ENCODE measurements at places on chromosomes 1 and 21.

DNA sequence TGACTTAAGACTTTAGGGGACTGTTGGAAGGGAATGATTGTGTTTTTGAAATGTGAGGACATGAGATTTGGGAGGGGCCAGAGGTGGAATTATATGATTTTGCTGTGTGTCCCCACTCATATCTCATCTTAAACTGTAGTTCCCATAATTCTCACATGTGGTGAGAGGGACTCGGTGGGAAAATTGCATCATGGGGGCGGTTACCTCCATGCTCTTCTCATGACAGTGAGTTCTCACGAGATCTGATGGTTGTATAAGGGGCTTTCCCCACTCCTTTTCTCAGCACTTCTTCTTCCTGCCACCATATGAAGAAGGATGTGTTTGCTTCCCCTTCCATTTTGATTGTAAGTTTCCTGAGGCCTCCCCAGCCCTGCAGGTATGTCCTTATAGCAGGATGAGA lies 35.0 kb upstream of the SCAF4 start:
- no peak for DNase-seq

DNA sequence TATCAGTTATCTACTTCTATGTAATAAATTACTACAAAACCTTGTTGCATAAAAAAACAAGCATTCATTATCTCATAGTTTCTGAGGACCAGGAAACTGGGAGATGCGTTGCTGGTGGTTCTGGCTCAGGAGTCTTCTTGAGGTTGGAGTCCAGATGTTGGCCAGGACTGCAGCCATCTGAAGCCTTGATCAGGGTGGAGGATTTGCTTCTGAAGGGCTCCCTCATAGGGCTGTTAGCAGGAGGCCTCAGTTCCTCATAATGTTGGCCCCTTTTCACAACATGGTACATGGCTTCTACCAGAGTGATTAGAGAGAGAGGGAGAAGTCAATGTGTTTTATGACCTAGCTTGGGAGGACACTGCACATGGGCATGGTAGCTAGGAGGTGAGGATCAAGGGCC lies 137.4 kb downstream of the CNIH3 start:
- DNase-seq: no peak

GRCh38 chr1:114178936-114179335 lies 25.3 kb upstream of the SYT6 start:
- DNase-seq: no peak

DNA sequence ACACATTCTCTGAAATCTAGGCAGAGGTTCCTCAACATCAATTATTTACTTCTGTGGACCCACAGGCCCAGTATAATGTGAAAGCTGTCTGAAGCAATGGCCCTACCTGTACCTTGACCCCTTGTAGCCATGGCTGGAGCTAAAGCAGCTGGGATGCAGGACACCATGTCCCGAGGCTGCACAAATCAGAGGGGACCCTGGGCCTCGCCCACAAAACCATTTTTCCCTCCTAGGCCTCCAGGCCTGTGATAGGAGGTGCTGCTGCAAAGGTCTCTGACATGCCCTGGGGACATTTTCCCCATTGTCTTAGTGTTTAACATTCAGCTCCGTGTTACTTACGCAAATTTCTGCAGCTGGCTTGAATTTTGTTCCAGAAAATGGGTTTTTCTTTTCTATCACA lies 110.5 kb downstream of the BRINP3 start:
- DNase-seq: no peak

- DNase-seq: no peak
These were observed 208.1 kb downstream of the PRDM2 start for GRCh38 chr1:13908128-13908527.

- DNase-seq: no peak
These were observed 127.6 kb downstream of the CYYR1 start for GRCh38 chr21:26445440-26445839.

DNA sequence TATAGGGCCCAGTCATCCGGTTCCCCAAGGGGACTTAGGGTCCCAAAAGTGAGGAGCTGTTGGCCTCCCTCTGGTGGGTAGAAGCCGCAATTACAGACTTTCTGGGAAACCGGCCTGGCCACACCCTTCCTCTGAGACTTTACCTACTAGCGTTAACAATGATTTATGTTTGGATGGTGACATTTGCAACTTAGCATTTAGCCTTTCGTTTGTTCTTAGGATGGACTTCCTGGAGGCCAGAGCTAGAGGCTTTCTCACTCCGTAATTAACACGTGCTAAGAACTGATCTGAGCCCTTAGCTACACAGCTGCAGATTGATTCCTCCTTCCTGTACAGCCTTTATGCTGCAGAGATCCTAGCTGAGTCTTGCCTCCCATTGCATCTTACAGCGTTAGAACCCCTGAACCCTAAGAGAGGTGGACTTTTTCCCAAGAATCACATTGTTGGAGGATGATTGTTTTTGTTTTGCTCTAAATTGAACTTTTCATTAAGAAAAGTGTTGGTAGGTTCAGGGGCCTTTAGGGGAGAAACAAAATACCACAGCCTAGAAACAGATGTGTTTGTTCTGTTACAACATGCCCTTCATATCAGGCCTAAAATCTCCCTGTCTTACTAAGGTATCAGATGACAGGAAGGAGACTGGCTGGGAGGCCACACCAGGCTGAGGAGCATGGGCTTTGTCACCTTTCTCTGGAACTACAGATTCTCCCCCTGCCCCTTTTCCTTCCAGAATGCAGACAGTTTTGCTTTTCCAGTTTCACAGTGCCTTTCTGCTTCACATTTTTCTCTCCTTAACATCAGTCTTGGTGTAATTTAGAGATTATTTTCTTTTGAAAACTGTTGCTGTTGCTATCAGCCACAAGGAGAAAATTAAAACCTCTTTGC lies 1.9 kb downstream of the S100A11 start:
- DNase-seq: peak; percentile 12

GRCh38 chr1:78297836-78298235 lies 192.9 kb upstream of the PTGFR start:
- DNase-seq: no peak

- no peak for DNase-seq
These were observed 5.9 kb downstream of the TP73 start for GRCh38 chr1:3658231-3658615.

DNA sequence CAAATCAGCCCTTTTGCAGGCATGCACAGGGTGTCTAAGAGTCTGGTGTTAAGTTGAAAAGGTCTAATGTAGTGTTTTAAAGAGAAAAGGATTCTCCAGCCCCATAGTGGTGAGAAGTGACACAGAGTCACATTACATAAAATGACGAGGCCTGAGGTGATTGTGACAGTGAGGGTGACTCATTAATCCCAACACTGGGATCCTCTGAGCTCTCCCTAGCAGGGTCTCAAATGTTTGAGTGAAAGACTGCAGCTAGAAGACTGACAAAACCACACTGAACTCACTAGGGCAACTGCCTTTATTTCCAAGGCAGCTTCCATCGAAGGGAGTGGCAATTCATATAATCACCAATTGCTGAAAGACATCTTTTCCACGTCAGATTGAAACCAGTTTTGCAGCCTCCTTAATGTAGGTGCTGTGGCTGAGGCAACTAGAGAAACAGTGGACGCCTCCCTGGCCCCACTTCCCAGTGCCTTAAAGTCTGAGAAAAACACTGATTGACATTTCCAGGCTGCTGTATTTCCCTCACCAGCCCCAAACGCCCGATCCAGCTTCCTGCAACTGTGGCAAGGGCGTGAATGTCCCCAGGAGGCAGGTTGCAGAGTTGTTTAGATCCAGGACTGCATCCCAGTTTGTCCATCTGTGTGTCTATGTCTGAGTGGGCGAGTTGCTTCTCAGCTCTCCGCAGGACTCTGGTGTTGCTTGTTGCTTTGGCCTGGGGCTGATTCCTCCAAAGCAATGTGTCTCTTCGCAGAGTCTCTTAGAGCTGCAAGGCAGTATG lies 81.4 kb downstream of the RUNX1 start:
- DNase-seq: no peak

Data from activated CD4-positive, CD25-positive, alpha-beta regulatory T cell (primary cell).